NCI-H1105 treated with DMSO at 0.1 percent for 48 hours (cell line): ENCODE measurements at places on chromosomes 4 and X.

DNA sequence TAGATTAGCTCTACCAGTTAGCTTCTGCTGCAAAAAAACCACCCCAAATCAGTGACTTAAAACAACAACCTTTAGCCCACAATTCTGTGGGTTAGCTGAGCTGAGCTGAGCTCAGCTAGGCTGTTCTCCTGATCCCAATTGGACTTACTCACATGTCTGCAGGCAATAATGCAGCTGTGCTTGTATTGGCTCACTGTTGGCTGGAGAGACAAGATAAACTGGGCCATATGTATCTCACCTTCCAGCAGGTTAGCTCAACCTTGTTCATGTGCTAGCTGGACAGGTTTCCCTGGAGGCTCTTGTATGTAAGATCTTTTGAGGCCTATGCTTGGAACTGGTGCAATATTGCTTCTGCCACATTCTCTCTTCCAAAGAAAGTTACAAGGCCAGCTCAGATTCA, 261.5 kb upstream of the ADGRL3 start:
- no peak for DNase-seq

DNA sequence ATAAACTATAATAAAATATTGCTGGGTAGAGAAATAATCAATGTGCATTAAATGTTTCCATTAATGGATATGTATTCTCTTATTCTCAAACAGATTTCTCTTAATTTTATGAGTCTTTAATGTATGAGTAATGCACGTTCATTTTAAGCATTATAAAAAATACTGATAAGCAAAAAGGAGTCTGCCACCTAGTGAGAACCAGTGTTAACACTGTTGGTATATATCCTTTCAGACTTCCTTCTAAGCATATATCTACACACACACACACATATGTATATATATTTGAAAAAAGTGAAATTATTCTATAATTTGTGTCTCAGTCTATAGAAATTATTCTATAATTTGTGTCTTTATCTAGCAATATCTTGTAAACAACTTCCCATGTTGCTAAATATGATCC, 49.9 kb upstream of the MTMR1 start:
- no peak for DNase-seq

DNA sequence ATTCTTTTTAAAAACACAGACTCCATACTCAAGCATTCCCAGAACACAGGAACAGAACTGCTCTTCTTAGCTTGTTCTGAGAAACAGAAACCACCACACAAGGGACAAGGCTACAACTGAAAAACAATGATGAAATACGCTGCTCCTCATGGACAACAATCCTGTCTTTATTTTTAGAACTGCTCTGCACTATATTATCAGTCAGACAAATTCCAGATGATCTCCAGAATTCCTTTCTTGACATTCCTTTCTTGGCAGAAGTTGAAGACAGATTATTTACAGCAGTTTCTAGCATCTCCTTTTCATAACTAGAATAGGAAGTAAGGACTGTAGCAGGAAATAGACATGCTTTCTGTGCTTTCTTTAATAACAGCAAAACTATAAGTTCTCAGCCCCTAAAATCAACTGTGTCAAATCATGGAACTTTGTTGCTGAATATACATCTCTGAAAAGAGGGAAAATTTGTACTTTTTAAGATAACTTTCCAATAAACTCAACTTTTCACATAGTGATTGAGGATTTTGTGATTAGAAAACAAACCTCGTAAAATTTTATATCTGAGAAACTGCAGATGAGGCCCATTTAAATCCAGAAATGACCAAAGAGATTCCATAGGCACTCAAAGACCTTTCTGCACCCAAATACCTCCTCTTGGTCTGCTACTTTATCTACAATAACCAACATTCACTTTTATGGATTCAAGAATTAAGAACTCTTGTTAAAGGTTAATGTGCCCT, 35.9 kb downstream of the ANTXR2 start:
- no peak for DNase-seq

GRCh38 chrX:149221230-149221629, 283.9 kb downstream of the IDS start:
- no peak for DNase-seq

- no peak for DNase-seq
Observed at GRCh38 chrX:39899059-39899458, 198.7 kb downstream of the BCOR start.

DNA sequence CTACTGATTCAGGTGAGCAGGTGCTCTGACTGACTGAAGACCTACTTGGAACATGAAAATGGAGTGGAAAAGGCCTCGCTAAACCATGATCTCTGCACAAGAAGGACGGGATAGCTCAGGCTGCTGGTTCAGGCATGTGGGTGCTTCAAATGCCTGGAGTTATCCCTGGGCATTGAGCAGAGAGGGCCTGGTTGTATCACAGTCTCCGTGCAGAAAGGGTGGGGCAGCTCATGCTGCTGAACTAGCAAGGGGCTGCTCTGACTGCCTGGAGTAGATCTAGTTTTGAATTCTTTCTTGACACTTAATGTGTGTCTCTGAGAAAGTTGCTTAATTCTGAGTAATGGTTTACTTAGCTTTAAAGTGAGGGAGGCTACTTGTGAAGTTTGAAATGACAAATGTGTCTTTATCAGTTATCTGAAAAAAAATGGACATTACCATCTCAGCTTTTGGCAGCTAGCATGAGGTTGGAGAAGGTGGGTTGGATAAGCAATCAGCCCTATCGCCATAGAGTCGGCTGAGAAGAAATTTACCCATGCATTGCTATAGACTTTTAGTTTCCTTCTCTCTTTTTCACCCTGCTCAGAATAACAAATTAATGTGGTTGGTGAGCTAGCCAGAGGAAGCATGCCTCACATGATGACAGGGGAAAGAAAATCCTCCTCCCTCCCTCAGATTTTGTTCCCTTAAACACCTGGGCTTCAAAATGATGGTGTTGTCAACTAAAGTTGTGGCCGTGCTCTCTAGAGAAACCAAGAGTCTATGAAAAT, 832.4 kb downstream of the STIM2 start:
- DNase-seq: no peak

GRCh38 chr4:48112017-48112667, 21.9 kb downstream of the TXK start:
- no peak for DNase-seq

DNA sequence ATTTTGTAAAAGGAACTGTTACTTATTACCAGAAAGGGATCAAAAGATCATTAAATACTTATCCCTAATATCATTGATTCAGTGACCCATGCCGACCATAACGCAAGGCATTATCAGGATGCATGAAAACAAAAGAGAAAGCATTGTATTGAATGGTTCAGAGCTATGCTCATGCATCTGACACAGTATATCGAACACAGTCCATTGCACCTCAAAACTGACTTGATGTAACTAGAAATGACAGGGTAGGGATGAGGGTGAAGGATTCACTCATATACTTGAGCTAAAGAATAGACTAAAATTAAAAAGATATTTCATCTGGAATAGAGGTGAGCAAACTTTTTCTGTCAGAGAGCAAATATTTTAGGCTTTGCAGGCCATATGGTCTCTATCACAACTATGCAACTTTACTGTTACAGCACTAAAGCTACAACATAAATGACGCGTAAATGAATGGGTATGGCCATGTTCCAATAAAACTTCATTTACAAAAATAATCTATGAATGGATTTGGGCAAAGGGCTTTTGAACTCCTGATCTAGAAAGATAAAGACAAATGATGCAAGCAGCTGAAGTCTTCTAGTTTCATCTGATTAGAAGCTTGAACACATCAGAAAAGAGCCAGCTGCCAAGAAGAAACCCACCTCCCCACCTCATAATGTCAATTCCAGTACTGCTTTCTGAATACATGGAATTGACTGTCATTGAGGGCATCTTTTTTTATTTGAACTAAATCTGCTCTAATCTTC, 12.9 kb upstream of the SPP1 start:
- DNase-seq: no peak

- DNase-seq: no peak
Observed at GRCh38 chr4:578451-579443, 2.7 kb upstream of the TMEM271 start.
